ENCODE measurements at places on chromosomes 16 and 17.

DNA sequence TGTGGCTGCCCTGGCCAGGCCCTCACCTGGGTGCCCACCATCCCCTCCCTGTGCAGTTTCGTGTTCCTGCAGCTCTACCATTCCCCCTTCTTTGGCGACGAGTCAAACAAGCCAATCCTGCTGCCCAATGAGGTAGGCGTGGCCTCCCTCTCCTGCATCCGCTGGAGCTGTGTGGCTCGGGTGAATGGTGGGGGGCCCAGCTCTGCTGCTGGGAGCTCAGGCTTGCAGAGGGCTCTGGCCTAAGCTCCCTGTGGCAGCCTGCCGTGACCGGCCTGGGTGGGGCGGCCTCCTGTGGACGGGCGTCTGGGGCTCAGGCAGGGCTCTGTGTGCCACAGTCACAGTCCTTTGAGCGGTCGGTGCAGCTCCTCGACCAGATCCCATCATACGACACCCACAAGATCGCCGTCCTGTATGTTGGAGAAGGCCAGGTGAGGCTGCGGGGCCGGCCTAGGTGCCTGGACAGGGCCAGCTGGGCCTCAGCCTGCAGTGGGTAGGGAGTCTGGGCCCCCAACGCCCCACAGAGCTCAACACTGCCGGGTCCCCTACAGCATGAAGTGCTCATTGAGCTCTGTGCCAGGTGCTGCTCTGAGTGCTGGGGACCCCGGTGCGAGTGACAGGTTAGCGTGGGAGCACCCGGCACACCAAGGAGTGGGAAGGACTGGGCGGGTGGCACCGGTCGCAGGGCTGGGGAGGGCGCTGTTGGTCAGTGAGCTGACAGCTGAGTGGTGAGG is 37.3 kb downstream of the TSC2 start:
- no peak for DNase-seq

GRCh38 chr17:57662041-57662440 is 83.1 kb downstream of the CCDC182 start:
- no peak for DNase-seq

- DNase-seq = no peak
Observed at GRCh38 chr16:7227229-7227721, 105.4 kb upstream of the RBFOX1 start.

- no peak for DNase-seq
Observed at GRCh38 chr17:27553019-27553511, 77.9 kb upstream of the LGALS9 start.

Data from HepG2 (cell line).